ENCODE measurements at places on chromosomes 7 and 10.

GRCh38 chr10:75556320-75556719 is 124.9 kb downstream of the LRMDA start:
- no peak for DNase-seq

DNA sequence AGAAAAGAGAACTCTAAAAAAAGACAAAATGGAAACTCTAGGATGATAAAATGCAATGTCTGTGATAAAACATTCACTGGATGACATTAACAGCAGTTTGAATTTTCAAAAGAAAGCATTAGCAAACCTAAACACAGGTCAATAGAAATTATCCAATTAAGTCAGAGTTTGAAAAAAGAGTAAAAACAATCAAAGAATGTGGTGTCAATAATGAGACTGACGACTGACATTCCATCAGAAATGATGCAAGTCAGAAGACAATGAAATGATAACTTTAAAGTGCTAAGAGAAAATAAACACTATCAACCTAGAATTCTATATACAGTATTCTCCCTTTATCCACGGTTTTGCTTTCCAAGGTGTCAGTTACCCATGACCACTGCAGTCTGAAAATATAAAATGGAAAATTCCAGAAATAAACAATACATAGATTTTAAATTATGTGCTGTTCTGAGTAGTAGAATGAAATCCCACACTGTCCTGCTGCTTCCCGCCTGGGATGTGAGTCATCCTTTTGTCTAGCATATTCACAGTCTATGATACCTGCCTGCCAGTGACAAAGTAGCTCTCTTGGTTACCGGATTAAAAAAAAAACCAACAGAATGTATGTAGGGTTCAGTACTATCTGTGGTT is 38.3 kb upstream of the SFMBT2 start:
- DNase-seq: no peak

GRCh38 chr10:93060887-93061593 is 442 bp downstream of the CYP26C1 start:
- DNase-seq: no peak

DNA sequence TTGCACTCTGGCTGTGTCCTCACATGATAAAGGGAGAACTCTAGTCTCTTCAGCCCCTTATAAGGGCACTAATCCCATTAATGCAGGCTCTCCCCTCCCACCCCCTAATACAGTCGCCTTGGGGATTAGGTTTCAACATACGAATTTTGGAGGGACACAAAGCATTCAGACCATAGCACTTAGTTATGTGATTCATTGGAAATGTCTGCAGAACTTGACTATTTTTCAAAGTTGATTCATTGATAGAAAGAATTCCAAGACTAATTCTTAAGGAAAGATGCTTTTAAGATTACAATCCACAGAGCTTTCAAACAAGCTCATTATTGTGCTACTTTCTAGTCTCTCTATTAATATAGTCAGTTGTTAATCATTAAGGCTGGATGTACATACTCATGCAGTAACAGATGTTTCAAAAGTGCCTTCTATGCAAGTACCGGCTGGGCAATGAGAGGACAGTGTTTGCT is 85.3 kb upstream of the RPA3 start:
- no peak for DNase-seq
